Activated naive CD4-positive, alpha-beta T cell (primary cell): ENCODE measurements at places on chromosomes 4 and X.

DNA sequence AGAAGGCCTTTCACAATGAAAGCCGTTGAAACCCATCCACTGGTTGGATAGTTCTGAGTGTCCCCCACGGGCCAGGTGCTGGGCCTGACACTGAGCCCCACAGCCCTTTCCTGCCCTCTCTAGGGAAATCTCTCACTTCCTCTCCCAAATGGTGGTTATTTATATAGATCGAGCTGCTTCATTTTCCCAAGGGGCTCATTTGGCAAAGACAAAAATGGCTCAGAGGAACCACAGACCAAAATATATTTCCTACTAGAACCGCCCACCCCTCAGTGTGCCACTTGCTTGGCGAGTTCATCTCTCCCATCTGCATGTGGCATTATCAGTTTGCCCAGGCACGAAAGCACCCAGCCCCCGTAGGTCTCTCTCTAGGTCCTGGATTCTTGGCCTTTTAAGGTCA lies 53.3 kb upstream of the STIM2 start:
- no peak for DNase-seq

GRCh38 chrX:72060196-72060920 lies 71.4 kb downstream of the RTL5 start:
- DNase-seq: no peak

DNA sequence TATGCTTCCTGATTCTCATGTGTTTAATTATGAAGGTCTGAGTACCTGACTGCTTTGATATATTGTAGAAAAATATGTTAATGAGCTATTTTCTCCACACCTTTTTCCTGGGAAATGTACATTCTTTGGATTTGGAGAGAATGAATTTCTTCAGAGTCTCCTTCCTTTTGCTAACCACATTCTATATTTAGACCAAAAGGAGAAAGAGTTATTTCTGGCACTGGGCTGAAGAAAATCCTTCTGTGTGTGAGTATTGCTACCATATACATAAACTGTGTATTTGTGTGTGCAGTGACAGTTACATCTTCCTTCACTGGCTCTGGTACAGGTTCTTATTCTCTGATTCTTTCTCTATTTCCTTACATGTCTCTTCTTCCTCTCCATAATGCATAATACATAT lies 44.5 kb upstream of the PGRMC2 start:
- no peak for DNase-seq

DNA sequence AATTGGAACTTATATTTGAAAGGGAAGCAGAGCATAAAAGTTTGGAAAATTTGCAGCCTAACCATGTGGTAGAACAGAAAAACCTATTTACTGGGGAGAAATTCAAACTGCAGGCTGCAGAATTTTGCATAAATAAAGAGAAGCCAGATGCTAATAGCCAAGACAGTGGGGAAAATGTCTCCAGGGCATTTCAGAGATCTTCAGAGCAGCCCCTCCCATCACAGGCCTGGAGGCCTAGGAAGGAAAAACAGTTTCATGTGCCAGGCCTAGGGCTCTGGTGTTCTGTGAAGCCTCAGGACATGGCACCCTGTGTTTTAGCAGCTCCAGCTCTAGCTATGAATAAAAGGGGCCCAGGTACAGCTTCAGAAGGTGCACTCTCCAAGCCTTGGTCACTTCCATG lies 648.7 kb upstream of the FRG1 start:
- no peak for DNase-seq

DNA sequence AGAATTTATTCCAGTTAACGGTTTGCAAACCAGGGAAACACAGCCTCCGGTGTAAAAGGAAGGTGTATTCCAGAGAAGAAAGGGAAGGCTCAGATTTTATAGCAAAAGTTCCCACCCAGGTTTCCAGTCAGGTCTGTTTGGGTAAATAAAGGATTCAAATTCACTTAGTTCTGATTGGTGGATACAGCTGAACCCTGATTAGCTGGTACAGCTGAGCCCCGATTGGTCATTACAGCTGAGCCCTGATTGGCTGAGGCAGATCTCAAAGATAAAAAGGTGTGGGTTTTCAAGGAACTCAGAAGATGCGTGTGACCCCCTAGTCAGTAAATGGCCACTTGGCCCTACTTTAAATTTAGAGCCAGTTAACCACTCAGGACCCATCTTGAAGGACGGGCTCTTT lies 6.6 kb downstream of the CLRN2 start:
- DNase-seq: no peak

GRCh38 chr4:76622126-76622525 lies 187.1 kb downstream of the SHROOM3 start:
- DNase-seq: no peak

DNA sequence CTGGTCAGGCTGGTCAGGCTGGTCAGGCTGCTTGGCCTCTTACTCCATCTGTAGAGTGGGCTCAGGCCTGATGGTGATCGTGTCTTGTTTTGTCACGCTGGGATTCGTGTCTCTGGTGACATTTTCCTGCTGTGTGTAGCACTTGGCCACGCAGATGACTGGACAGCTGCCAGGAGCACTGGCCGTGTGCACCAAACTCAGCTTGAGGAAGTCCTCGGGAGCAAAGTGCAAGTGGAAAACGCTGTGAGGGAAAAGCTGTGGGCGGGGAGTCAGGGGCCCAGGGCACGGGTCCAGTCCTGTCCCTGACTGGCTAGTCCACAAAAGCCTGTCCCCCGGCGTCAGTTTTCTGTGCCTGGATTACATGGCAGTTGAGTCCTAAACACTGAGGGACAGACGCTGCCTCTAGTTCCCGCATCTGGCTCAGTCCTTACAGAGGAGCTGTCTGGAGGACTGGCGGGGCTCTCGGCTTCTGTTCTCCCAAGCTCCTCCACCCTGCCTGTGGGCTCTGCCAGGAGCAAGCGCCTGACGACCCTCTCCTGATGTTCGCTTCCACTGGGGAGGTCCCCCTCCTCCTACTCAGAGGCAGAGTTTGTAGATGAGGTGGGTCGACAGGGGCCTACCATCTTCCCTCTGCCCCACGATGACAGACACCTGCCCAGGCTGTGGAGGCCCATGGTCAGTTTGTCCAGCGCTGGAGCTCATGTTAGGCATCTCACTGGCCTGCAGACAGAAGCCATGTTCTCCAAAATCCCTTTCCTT lies 35.9 kb upstream of the GRPEL1 start:
- DNase-seq: no peak

DNA sequence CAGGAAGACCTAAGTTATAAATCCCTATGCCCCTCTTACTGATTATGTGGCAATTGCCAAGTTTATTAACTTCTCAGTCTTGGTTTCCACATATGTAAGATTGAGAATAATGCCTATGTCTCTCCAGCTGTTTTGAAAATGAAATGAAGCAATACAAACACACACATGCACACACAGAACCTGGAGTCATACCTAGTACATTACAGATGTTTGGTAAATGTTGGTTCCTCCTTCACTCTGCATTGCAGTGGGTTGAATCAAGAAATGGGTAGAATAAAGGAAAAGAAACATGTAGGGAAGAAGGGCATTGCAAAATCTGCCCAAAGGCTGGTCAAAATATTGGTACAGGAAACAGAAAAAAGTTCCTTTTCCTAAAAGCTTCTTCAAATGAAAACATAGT lies 309.9 kb upstream of the EMCN start:
- DNase-seq: no peak

DNA sequence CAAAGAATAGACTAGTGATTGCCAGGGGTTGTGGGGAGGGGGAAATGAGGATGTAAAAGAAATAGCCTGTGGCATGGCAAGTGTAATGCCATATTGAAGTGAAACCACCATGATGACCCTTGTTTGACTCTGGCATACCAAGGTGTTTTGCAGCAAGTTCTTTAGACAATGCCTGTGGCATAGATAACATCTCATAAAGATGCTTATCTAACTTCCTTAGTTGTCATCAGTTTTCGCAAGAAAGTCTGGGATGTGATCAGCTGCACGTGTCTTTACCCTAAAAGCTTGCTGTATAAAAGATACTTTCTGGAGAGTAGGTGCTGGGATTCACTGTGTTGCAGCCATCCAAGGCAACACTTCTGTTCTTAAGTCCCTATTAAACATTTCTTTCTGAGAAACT lies 176.1 kb upstream of the MAGEB16 start:
- DNase-seq: no peak

GRCh38 chr4:139035650-139036049 lies 20.1 kb downstream of the NOCT start:
- DNase-seq: no peak

GRCh38 chr4:150938873-150939499 lies 76.1 kb downstream of the LRBA start:
- DNase-seq: no peak

DNA sequence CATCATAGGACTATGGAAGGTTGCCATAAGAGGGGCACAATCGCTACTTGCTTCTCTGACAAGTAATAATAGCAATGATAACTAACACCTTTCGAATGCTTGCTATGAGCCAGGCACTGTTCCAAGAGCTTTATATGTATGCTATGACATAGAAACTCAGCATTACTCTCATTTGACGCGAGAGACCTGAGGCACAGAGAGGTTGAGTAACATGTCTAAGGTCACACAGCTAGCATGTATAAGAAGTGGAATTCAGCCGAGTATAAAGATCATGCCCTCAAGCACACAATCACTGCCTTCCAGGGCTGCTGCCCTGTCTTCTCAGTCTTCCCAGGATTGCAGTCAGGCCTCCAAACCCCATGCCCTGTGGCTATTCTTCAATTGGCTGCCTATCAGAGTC lies 19.5 kb downstream of the PJA1 start:
- no peak for DNase-seq

DNA sequence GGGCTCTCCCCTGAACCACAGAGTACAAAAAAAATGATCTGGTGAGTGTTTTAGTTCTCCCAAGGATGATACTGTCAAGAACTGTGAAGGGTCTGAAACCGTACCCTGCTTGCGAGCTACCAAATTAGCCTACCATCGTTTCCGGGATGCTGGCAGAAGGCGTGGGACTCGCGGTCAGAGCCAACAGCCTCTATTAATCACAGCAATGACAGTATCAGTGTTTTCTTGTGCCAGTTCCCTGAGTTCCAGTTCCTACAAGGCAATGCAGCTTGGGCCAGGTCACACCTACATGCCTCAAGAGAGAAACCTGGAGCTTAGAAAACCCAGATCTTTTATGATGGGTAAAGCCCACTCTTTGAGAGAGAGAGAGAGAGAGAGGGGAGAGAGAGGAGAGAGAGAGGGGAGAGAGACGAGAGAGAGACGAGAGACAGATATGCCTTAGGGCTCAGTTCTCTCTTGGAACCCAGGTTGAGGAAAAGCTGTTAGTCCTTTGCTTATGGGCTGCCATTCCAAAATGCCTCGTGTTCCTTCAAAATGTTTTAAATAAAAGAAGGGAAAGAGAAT lies 327.8 kb downstream of the ARHGAP10 start:
- DNase-seq: no peak

DNA sequence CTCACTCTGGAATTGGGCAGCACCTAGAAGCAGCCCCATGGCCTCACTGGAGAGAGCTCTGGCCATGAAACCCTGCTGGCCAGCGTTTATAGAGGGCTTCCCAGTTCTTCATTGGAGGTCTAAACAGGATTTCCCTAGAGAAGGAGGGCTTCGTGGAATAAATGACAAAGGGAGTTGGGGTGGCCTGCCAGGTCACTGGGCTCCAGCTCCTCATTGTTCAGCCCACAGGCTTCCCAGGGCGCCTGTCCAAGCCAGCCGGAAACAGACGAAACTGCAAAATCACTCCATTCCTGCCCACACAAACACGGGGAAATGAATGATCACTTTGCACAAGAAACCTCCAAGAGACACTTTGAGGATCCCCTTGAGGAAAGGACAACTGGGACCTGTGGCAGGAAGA lies 189.7 kb downstream of the TSPAN5 start:
- no peak for DNase-seq

- DNase-seq: no peak
Observed at GRCh38 chr4:81896936-81897335, 425.2 kb upstream of the RASGEF1B start.

- DNase-seq: no peak
Observed at GRCh38 chr4:2063557-2064275, 4.6 kb downstream of the NAT8L start.

DNA sequence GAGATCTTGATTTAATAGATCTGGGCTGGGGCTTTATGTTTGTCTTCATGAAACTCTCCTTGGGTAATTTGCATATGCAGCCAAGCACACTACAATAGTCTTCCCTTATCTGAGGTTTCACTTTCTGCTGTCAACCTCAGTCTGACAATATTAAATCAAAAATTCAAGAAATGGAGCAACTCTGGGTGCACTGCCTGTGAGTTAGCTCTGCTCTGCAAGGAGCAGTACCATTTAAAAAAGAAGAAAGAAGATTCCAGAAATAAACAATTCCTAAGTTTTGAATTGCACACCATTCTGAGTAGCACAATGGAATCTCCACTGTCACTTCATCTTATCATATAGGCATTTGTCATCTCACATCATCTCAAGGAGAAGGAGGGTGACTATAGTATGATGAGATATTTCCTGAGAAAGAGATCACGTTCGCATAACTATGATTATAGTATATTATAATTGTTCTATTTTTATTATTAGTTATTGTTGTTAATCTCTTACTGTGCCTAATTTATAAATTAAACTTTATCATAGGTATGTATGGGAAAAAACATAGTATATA lies 9.4 kb downstream of the FNIP2 start:
- no peak for DNase-seq

DNA sequence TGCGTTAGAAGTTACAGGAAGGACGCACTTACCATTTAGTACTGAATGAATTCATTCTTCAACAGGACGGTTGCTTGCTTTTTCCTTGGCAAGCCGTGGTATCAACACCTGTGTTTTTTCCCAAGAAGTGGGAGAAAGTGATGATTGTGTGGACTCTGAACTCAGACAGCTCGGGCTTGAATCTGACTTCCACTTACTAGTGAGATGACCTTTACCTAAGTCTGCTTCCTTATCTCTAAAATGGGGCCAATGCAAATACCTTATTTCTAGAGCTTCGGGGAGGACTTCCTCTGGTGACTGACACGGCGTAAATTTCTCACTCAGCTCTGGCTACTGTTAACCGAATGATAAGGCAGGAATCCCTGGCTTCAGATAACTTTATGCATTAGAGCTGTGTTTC lies 146.8 kb upstream of the RBPJ start:
- no peak for DNase-seq

DNA sequence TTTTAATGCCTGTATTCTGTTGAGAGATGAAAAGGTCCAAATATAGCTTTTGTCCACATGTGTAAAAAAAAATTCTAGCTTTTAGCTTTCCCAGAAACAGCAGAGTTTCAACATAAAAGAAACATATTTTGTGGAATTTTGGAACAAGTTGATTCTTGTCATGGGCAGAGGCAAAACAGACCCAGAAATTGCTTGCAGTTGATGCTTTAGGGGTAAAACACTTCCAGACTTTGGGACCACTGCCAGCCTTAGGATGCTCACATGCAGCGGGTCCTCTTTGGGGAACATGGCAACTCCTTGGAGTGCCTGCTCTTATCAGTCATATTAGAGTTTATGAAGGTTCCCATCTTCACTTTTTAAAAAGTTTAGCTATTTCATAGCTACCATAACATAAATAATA lies 30.4 kb downstream of the DCLK2 start:
- no peak for DNase-seq
